ENCODE measurements at places on chromosomes 16 and 17. TPM values are rescaled to one million over a fixed set of nuclear protein-coding genes. Genes with fewer than 3 reads are reported as not detected.

DNA sequence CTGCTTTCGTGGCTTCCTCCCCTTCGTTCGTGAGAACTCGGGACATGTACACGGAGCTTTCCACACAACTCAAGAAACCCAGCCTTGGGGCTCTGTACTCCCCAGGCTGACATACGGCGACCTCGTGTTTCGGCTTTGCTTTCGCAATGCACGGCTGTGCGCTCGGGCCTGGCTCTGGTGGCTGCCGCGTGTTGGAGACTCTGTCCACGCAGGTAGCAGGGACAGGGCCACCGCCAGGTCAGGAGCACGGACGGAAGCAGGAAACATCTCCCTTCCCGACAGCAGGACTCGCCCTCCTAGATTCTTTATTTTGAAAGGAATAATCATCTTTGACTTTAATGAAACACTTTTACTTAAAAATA lies 17.3 kb downstream of the UTS2R start:
- H3K4me1 ChIP-seq, result peaks cover 11% of the 10 kb centered on the region

DNA sequence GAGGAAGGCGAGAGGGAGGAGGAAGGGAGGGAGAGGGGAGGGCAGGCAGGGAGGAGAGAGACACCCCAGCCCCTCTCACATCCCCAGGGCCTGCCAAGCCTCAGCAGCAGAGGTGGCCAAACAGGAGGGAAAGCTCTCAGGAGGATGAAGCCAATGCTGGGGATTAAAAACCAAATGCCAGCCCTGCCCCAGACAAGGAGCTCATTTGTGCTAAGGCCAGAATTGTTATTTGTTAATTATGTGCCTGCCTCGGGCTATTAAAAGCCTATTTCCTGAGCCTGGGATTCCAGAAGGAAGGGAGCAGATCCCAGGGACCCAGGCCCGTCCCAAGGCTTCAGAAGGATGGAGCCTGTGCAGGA lies 27.9 kb upstream of the GINS2 start:
- peaks cover 6% of the 10 kb centered on the region for H3K36me3 ChIP-seq
- H3K4me3 ChIP-seq, result no peak overlapping the region
- H3K27me3 ChIP-seq, result peaks cover 21% of the 10 kb centered on the region
- H3K4me1 ChIP-seq, result peaks cover 8% of the 10 kb centered on the region
- H3K27ac ChIP-seq, result no peak overlapping the region

KCNAB3 gene
- 1.9 TPM for total RNA-seq

GPATCH8 gene
- total RNA-seq, result 35.5 TPM

DNA sequence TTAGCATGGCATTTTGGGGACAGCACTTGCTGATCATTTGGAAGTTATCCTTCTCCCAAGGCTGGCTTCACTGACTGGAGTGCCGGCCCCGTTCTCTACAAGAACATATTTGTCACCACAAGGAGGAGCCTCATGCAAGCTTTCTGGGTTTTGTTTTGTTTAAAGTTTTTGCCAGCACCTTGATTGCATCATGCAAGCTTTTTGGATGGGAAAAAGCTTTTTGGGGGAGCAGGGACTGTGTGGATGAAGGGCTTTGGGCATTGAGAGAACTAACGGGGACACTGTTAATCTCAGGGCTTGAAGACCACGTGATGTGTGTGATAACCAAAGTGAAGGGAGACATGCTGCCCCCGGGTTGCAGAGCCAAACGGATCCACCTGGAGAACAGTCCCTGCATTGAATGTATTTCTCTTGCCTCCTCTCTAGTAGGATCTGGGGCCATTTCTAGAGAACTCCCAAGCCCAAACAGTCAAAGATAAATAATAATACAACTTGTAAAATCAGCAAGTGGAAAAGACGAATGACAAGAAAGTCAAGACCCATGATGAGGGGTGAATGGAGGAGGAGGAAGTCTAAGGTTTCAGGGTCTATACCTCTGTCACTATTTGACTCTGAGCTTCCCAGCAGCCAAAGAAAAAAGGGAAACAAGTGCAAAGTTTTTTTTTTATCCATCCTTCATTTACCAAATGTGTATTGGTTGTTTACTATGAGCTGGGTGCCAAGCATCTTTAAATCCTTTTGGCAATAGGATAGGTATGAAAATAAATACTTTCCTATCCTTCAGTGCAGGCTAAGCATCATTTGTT lies 17.2 kb downstream of the TMEM114 start:
- peaks cover 12% of the 10 kb centered on the region for H3K4me1 ChIP-seq
- no peaks in the 10 kb centered on the region for H3K36me3 ChIP-seq
- H3K27me3 ChIP-seq, result peaks cover 19% of the 10 kb centered on the region
- DNase-seq, result no peak

GRCh38 chr17:55818451-55819375 lies 67.9 kb downstream of the PCTP start:
- H3K4me1 ChIP-seq, result peaks cover 17% of the 10 kb centered on the region
- no peak overlapping the region for H3K27ac ChIP-seq
- no peaks in the 10 kb centered on the region for H3K36me3 ChIP-seq
- no peak overlapping the region for H3K4me3 ChIP-seq
- H3K27me3 ChIP-seq, result no peaks in the 10 kb centered on the region
- no peak for DNase-seq

DNA sequence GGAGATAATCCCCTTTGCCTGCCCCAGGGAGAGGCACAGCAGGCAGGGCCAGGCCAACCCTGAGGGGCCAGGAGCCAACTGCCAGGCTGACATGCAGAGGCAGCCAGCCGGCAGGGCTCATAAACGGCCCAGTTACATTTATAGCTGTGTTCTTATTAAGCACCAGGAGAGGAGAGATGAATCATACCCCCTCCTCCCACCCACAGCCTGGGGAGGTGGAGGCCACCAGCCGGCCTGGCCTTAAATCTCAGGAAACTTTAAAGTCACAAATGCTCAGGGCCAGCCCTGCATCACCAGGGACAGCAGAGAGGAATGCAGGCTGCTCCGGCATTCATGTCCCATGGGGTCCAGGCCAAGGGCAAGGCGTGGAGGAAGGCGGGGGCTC lies 177.2 kb downstream of the TMEM132E start:
- H3K4me3 ChIP-seq, result no peak overlapping the region
- H3K27ac ChIP-seq, result no peak overlapping the region
- no peaks in the 10 kb centered on the region for H3K36me3 ChIP-seq
- no peak for DNase-seq

- no peaks in the 10 kb centered on the region for H3K27me3 ChIP-seq
- no peaks in the 10 kb centered on the region for H3K36me3 ChIP-seq
- H3K4me3 ChIP-seq, result no peak overlapping the region
Observed at GRCh38 chr16:19283637-19284036, 1.9 kb upstream of the CLEC19A start.

DNA sequence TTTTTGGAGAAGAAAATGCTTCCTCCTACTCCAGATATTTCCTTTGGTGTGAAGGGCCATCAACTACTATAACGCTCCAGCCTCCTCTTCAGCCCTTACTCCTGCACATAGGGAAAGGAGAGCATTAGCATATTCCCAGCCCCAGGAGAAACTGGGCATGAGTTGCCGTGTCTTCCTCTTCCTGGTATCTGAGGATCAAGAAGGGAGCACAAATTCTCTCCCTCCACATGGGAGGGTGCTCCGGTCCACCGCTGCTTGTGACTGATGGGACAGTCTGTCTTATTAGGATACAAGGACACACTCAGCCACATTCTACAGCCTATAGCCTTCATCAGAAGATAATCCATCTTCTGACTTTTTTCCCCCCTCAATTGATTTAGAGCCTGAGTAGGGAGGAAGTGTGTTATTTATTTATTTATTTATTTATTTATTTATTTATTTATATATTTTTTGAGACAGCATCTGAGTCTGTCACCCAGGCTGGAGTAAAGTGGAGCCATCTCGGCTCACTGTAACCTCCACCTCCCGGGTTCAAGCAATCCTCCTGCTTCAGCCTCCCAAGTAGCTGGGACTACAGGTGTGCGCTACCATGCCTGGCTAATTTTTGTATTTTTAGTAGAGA lies 16.6 kb upstream of the CYB5B start:
- H3K4me1 ChIP-seq, result peaks cover 29% of the 10 kb centered on the region
- no peak overlapping the region for H3K4me3 ChIP-seq
- no peak overlapping the region for H3K27ac ChIP-seq
- H3K36me3 ChIP-seq, result no peaks in the 10 kb centered on the region
- no peaks in the 10 kb centered on the region for H3K27me3 ChIP-seq
- DNase-seq, result no peak

HCRT gene
- not detected for total RNA-seq

KRT13 gene
- not detected for total RNA-seq

GRCh38 chr16:72937916-72938794 lies 109.8 kb downstream of the ZFHX3 start:
- peaks cover 82% of the 10 kb centered on the region for H3K4me1 ChIP-seq
- peak overlapping the region; percentile 39 for H3K4me3 ChIP-seq
- H3K27ac ChIP-seq, result peak overlapping the region; percentile 96
- H3K27me3 ChIP-seq, result no peaks in the 10 kb centered on the region

DNA sequence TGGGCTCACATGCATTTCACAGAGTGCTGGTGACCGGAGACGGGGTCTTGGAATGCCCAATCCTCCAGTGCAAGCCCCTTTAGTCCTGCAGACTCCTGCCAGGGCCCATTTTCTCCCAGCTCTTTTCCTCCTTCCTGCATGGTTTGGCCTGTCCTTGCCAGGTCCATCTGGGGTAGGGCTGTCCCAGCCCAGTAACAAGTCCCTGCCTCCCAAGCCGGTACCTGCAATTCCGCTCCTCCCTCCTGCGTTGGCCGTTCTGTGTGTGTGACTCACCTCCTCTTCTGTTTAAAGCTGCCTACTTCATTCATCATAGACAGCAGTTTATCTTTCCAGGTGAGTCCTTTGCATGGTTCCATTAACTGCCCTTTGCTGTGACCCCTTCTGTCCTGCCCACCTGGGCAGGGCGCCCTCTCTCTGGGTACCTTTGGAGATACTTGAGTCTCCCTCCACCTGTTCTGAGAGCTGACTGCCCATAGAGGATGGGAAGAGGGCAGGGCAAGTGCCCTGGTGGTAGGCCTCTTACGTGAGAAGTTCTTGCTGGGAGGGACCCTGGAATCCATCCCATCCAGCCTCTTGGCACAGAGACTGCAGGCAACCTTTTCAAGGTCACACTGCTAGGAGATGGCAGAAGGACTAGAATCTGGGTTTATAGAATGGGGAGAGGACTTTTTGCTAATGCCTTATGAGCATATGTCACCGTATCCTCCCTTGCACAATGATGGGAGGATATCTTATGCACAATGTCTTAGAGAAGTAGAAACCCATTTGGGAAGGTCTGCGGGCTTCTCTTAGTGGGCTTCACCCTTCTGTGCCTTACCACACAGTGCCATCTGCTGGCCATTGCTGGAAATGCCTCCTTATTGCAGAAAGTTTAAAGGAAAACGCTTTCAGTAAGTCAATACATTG lies 29.7 kb upstream of the LGALS9 start:
- DNase-seq, result no peak
- H3K27me3 ChIP-seq, result no peaks in the 10 kb centered on the region
- no peak overlapping the region for H3K4me3 ChIP-seq
- H3K36me3 ChIP-seq, result peaks cover 22% of the 10 kb centered on the region

TBC1D3H gene
- not detected for total RNA-seq

CARHSP1 gene
- 46.5 TPM for total RNA-seq

DNA sequence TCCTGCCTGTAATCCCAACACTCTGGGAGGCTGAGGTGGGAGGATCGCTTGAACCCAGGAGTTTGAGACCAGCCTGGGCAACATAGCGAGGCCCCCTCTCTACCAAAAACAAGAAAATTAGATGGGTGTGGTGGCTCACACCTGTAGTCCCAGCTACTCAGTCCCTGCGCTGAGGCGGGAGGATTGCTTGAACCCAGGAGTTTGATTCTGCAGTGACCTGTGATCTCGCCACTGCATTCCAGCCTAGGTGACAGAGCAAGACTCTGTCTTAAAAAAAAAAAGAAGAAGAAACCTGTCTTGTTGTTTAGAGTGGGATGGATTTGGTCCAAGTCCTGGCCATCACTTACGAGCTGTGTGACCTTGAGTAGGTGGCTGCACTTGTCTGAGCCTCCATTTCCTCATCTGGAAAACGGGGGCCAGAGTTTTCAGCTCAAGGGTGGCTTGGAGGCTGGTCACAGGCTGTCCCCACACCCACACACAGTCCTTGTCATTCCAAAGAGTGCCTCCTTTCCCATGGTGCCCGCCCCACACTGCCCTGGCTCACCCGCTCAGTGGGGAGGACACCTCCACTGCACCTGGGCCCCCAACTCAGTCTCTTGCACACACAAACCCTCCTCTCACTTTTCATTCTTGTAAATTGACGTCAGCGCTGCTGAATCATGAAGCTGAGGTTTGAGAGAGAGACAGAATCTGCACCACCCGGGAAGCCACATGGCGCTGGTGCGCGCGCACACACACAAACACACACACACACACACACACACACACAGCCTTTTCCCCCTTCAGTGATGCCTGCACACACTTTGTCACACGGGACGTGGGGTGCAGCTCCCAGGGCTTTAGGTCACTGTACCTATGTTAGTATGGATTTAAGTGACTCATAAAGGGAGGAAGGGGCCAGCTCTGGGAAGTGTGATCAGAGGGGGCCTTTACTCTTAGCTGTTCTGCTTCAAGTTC lies 4.2 kb downstream of the SOCS1 start:
- H3K4me1 ChIP-seq, result peaks cover 14% of the 10 kb centered on the region
- H3K36me3 ChIP-seq, result no peaks in the 10 kb centered on the region
- H3K27me3 ChIP-seq, result no peaks in the 10 kb centered on the region

FBXO39 gene
- total RNA-seq, result not detected

DNA sequence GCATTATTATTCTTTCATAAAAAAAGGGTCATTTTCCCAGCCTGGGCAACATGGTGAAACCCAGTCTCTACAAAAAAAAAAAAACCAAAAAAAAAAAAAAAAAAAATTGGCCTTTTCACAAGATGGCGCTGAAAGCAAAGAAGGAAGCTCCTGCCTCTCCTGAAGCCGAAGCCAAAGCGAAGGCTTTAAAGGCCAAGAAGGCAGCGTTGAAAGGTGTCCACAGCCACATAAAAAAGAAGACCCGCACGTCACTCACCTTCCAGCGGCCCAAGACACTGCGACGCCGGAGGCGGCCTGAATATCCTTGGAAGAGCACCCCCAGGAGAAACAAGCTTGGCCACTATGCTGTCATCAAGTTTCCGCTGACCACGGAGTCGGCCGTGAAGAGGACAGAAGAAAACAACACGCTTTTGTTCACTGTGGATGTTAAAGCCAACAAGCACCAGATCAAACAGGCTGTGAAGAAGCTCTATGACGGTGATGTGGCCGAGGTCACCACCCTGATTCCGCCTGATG lies 4.9 kb upstream of the PGAP6 start:
- no peaks in the 10 kb centered on the region for H3K27me3 ChIP-seq
- DNase-seq, result no peak
- H3K4me3 ChIP-seq, result peak overlapping the region; percentile 35

MEOX1 gene
- 0.07 TPM for total RNA-seq

TK1 gene
- total RNA-seq, result 23.4 TPM

- H3K4me3 ChIP-seq, result no peak overlapping the region
- H3K36me3 ChIP-seq, result peaks cover 4% of the 10 kb centered on the region
- peak; percentile 82 for DNase-seq
- H3K27me3 ChIP-seq, result no peaks in the 10 kb centered on the region
Observed at GRCh38 chr17:80858301-80859001, 133.2 kb upstream of the CHMP6 start.

PRR29 gene
- 0.28 TPM for total RNA-seq

HAP1 gene
- total RNA-seq, result not detected

GPR139 gene
- total RNA-seq, result not detected

TBC1D26 gene
- total RNA-seq, result 0.28 TPM

DNA sequence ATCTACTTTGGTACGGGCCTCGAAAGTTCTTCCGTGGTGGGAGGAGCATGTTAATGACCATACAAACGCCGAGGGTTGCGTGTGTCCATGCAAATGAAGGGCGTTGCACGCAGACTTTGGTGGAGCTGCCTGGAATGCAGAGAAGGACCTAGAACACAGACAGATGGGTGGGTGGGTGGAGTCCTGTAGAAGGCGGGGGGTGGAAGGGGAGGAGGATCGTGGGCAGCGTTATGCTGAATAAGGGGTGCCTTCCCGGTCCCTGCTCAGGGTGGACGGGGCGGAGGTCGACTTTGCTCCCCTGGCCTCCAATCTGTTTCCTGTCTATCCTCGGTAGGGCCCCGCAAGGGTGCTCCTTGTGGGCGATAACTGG lies 795 bp upstream of the PAQR4 start:
- no peak overlapping the region for H3K27ac ChIP-seq
- peak overlapping the region; percentile 66 for H3K4me3 ChIP-seq
- no peaks in the 10 kb centered on the region for H3K36me3 ChIP-seq
- H3K27me3 ChIP-seq, result peaks cover 5% of the 10 kb centered on the region

TEX19 gene
- total RNA-seq, result not detected

GCGR gene
- total RNA-seq, result not detected

Data from chondrocyte (in vitro differentiated cells).